Naive thymus-derived CD4-positive, alpha-beta T cell (primary cell): ENCODE measurements at places on chromosomes 16 and 17. TPM values are rescaled to one million over a fixed set of nuclear protein-coding genes. Genes with fewer than 3 reads are reported as not detected.

Gene WNK4
- total RNA-seq, result 0.24 TPM

Gene SCIMP
- 24.8 TPM for total RNA-seq

Gene PRAC2
- not detected for total RNA-seq

Gene PERCC1
- 2.5 TPM for total RNA-seq

Gene KRT222
- not detected for total RNA-seq
